Stimulated activated CD8-positive, alpha-beta memory T cell treated with anti-CD3 and anti-CD28 coated beads, Interleukin-15, amount 100 ng/mL, for 1 hour (primary cell): ENCODE measurements at places on chromosomes 3 and 15.

DNA sequence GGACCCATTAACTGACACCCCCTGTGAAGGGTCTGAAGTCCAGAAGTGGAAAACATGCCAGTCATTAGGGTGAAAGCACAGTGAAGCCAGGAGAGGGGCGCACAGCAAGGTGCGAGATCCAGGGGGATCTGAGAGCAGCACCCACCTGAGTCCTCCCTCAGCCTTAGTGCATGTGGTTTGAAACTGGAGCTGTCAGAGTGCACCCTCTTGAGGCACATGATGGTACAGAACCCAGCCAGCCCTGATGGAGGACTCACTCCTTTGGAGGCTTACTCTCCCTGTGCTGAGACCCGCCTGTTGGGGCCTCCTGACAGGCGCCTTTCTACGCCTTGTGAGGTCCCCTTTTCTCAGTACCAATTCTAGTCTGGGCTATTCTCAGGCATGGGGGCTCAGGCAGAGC lies 77.8 kb downstream of the IL20RB start:
- no peak for DNase-seq

DNA sequence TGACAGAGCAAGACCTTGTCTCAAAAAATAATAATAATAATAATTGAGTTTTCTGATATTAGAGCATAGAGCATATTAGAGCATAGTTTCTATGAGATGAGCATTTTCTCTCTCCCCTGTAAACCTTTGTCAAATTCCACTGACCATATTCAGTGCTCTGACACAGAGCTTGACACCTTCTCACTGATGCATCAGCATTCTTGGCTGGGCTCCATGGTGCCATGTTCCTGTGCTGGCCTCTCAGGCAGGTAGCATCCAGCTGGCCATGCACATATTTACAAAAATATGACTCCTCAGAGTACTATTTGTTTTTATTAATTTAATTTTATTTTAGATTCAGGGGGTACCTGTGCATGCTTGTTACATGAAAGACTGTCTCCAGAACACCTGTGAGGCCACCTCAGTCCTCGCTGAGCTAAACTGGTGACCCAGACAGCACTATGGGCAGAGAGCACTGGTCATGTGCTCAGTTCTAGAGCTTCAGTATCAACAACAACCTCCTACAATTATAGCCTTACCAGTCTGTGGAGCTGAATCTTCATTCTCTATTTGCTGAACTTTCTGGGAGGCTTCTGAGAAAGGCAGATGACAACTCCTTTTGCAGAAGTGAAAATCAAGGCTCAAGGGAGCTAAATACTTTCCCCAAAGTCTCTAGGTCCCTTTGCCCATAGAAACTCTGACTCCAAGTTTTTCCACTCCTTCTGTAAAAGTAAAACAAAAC lies 21.6 kb upstream of the SLC28A2 start:
- DNase-seq = no peak

DNA sequence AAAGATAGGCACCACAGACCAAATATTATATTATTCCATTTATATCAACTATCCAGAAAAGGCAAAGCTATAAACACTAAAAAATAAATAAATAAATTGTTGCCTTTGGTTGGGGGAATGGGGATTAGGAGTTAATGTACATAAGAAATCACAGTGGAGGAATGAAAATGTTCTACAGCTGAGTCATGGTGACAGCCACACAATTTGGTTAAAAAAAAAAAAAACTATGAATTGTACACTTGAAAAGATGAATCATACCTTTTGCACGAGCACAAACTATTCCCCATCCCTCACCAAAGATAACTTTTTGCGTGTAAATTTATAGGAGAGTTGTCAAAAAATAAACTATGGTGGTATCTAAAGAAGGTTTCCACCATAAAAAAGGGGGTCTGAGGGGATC lies 103.2 kb downstream of the TBC1D5 start:
- no peak for DNase-seq

DNA sequence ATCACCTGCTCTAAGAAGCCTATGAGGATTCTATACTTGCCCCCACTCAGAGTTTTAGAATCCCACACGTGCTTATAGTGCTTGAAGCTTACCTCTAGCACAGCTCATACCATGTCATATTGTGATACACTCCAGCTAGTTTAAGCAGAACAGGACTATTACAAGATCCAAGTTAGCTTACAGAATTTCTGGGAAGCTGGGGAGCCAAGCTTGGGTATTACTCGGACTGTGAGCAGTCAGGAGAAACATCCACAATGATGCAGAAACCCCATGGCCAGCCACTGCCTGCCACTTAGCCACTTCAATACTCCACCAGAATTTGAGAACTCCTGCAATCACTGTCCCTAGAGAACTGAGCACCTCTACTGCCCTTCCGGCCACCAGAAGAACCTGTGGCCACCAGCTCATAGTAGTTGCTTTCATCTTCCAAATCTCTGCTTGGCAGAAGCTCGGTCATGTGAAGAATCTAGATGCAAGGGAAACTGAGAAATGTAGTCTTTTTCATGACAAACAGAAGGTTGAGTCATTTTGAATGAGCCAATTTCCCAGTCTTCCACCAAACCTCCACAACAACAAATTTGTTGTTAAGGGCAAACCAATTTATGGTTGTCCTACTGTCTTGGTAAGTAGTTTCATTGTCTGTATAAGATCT lies 27.7 kb upstream of the SSR3 start:
- DNase-seq = no peak

- no peak for DNase-seq
Observed at GRCh38 chr3:147851062-147851461, 441.9 kb downstream of the ZIC1 start.
